ENCODE measurements at places on chromosomes 16 and 17.

DNA sequence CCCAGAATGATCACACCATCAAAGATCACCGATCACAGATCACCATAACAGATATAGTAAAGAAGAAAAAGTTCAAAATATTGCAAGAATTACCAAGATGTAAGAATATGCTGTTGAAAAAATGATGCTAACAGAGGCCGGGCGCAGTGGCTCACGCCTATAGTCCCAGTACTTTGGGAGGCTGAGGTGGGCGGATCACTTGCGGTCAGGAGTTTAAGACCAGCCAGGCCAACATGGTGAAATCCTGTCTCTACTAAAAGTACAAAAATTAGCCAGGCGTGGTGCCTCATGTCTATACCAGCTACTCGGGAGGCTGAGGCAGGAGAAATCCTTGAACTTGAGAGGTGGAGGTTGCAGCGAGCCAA, 53.2 kb downstream of the CPPED1 start:
- no peak for DNase-seq

GRCh38 chr16:74611721-74612120, 4.8 kb upstream of the GLG1 start:
- no peak for DNase-seq

DNA sequence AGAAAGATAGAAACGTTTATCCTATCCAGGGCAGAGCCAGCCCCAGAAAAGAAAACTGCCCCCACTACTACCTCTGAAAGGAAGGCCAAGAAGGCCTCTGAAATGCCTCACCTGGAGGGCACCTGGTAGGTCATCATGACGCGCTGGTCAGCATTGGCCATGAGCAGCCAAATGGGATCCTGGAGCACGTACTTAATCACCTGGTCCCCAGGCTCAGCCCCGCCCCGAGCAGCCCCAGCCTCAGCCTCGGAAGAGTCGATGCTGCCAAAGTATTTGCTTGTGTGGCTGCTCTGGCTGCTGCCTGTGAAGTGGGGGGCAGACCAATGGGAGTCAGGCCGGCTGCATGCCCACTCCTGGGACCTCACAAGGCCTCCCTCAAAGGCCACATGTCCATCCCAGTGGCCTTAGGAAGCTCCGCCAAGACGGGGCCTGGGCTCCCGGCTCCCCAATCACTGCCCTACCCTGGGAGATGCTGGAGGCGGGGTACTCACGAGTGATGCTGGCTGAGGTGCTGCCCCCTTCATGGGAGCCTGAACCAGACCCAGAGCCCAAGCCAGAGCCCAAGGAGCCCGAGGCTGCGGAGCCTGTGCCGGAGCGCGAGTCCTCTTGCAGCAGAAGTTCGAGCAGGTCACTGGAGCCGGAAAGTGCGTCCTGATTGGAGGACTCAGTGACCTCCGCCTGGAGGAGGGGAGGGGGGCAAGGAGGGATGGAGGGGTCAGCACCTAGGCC, 9.9 kb downstream of the PER1 start:
- no peak for DNase-seq

- peak; percentile 76 for DNase-seq
Observed at GRCh38 chr17:19718613-19719354, 2.4 kb upstream of the SLC47A2 start.

GRCh38 chr16:78310990-78311561, 211.6 kb downstream of the WWOX start:
- DNase-seq = no peak

DNA sequence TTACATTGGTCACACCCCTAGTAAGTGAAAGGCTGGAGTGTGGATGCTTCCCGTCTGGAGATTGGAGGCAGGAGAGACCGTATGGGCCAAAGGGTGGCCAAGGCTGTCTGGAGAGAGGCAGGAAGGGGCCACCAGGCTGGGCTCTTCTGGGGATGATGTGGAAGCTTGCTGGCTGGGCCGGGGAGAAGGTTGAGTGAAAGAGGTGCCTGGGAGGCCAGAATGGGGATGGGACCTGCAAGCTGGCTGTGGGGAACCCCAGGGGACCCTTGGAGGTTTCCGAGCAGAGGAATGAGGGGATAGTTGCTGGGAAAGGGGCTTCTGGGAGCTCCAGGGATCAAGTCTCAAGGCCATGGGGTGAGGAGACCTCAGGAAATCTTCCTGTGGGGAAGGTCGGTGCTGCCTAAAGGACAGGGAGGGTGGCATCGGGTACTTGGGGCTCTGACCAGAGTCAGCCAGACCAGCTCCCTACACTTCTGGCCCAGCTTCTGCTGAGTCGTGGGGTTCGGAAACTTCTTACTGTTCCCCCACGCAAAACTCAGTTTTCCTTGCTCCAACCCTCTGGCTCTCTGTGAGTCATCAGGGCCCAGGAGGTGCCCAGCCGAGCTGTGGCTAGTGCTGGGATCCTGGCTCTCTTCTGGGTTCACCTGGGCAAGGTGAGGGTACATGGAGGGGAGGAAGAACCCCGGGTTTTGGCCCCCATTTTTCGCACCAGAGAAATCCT, 3.1 kb downstream of the MRC2 start:
- DNase-seq = no peak

GRCh38 chr16:51053775-51054174, 97.3 kb downstream of the SALL1 start:
- DNase-seq = no peak

DNA sequence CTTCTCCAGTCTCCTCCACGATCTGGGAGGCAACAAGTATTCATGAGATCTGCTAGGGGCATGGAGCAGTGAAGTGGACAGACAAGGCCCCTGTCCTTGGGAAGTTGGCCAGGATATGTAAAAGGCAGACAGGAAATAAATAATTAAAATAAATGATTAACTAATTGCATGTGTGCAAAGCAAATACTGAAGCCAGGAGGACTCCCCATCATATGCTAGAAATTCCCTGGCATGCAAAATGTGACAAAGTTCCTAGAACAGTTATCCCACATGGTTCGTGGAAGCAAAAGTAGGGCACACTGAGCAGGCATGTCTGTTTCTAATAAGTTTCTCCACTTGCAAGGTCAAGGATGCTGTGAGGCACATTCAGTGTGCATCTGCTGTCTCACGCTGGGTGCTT, 86.8 kb downstream of the CDYL2 start:
- no peak for DNase-seq

DNA sequence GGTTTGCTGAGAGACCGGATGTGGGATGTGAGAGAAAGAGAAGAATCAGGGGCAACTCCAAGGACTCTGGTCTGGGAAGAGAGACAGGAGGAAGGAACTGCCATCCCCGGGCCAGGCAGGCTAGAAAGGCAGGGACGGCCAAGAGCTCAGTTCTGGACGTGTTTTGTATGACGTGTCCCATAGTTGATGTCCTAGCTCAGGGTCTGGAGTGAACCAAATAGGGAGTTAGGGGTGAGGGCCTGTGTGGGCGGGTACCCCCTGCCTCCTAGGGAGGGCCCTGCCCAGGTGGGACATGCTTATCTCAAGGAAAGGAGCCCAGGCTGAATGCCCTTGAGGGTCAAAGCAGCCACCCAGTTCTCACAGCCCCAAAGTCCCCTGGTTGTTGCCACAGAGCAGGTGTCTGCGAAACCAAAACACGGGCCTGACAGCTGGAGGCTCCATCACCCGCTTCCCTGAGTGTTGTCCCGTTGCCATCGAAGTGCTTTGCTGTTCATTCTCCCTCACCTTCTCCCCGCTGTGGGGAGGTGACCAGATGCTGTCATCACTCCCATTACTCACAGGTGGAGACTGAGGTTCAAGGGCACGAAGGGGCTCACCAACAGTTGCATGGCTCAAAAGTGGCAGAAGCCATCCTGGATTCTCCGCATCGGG, 7.5 kb downstream of the ABCC3 start:
- DNase-seq = no peak

DNA sequence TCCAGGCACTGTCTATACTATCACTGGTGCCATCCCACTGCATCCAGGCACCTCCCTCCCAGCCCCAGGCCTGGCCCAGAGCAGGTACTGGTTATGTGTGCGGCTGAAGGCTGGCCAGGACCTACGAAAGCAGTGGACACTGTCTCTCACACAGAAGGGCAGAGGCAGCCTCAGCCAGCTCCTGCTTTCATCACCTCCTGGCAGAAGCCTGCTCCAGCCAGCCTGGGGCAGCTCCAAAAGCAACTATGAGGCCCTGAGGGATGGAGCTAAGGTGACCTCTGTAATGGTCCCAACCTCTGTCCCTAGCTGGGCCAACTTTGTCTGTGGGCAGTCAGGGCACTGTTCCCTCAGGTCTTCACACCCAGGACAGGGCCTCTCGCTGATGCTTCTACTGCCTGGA, 18.8 kb downstream of the HSD11B2 start:
- DNase-seq = no peak

- peak; percentile 70 for DNase-seq
Observed at GRCh38 chr17:7133424-7133823, 18.8 kb upstream of the ASGR2 start.

DNA sequence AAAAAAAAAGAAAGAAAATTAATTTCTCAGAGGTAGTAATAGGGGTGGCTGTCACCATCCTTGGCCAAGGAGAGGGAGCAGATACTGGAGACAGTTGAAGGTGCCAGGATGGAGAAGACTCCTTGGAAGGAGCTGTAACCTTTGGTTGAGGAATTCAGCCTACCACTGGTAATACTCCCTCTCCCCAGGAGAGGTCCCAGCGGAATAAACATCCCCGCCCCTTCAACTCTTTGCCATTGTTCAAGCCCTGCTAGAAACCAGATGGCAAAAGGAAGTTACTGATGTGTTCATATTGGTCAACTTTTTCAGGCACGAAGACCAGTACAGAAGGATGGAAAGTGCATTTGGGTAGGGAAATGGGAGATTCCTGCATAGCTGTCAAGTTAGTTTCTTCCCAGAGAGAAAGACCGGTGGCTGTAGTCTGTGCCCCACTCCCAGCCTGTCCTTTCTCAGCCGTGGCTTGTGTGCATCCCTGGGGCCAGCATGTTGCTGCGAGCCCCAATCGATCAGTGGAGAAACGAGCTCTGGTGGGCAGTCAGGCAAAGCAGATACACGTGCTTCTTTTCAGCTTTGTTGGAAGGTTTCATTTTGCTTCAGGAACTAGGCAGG, 612.1 kb downstream of the MAF start:
- DNase-seq = no peak
